ENCODE measurements at places on chromosomes 6 and 20.

DNA sequence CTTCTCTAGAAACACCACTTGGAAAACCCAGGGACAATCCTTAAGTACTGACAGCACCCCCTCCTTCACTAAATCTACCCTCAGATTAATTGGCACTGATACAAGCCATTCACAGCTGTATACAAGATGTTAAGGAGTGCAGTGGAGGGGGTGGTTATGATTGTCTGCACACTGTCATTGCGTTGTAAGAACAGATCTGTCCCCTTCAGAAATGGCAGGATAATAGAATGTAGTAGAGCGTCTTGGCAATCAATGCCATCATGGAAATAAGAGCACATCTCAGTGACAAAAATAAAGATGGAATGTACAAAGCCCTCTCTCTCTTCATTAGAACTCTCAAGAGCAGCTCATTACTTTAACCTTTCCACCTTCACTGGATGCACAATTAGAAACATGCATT is 324.9 kb upstream of the TBX18 start:
- DNase-seq, result no peak

DNA sequence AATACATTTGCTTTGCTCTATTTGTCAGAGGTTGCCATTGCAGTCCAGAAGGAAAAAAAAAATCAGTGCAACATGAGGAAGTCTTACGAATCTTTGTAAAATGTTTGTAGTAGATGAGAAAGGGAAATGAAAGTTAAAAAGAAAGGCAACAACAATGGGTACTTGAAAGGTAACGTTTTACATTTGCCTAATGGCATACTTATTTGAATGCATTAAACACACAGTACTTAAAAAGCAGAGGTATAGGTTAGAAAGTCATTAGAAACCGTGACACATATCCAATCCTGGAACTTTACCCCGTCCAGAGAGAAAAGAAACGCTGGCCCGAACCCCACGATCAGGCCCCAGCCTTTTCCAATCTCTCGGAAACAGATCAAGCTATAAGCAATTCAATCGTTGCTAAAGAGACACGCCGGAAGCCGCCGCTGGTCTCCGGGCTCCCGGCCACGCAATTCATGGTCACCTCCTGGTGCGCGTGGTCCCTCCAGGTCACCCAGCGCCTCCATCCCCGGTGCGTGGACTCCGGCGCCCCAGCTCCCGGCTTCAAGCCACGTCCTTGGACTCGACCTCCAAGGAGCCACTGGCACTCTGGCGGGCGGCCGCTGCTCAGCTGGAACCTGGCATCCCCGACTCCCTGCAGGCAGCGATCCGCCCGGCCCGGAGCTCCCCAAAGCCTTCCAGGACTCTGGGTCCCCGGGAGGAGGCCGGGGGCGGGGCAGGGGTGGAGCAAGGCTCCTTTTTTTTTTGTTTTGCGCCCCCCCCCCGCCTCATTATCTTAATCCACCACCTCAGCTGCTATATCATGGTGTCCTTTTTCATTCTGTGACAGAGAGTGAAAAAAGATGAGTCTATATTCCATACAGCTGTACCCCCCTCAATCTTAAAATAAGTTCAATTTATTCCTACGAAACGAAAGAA is at the start of gene SLC18B1:
Gene SLC18B1 (minus strand): TSS at position 687 of the 918 bp plus-strand sequence. CDS start 181 bp downstream, at position 506.
- peak; percentile 34 for DNase-seq

GRCh38 chr20:49608752-49609670 is 41.1 kb upstream of the PTGIS start:
- DNase-seq, result peak; percentile 54

DNA sequence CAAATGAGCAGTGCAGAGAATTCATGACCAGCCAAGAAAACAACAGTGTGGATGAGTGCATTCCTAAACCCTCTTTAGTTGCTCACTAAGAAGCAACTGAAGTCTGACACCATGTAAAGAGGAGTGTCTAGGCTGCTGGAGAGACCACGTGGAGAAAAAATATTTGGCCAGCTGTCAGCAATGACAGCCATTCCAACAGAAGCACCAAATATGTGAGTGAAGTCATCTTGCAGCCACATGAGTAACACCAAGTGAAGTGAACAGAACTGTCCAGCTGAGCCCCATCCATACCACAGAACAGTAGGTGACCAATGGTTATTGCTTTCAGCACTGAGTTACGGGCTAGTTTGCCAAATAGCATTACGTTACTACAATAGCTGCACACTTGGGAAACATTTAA is 89.4 kb downstream of the TBXT start:
- no peak for DNase-seq

DNA sequence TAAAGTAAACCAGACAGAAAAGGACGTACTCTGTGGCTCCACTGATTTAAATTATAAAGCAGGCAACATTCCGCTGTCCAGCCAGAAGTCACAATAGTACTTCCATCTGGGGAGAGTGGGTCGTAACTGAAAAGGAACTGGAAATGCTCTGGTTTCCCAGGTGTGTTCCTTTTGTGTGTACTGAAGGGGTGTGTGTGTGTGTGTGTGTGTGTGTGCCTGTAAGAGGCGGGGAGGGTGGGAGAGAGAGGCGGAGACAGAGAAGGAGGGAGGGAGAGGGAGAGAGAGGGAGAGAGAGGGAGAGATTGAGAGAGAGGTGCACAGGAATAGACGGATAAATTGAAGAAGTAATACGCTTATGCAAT is 178.4 kb upstream of the ZNF184 start:
- DNase-seq, result no peak

DNA sequence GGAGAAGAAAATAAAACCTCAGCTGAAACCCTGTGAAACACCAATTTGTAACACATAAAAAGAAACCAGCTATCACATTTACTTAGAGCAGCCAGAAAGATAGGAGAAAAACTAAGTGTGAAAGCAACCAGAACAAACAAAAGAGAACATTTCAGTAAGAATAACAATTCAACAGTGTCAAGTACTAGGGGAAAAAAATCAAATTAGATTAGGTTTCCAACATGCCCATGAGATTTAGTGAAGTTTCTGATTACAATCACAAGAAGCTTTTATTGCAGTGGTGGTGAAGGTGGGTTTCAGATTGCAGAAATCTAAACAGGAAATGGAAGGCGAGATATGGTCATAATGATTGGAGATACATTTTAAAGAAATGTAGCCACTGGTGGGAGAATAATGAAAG is 22.1 kb upstream of the TRDN start:
- DNase-seq, result no peak

DNA sequence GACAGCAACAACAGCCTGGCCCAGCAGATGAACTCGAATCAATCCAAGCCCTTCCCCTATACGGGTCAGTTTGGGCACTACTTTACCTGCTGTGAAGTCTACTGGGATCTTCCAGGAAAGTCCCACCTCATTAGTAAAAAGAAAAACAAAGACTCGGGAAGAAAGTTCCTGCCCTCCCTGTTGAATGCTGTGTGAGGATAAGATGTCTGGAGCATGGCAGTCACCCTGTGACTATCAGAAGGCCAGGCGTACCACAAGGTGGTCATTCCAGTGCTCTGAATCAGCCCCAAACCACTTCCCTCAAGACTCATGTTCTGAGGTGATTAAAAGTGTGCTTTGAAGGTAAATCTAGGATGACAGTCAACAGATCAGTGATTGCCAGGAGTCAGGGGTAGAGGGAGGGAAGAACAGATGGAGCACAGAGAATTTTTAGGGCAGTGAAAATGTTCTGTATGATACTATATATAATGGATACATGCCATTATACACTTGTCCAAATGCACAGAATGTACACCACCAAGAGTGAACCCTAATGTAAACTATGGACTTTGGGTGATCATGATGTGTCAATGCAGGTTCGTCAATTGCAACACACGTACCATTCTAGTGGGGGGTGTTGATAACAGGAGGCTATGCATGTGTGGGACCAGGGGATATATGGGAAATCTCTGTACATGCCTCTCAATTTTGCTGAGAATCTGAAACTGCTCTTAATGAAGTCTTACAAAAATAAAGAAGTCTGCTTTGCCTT is 14.7 kb downstream of the FKBP1A start:
- no peak for DNase-seq

DNA sequence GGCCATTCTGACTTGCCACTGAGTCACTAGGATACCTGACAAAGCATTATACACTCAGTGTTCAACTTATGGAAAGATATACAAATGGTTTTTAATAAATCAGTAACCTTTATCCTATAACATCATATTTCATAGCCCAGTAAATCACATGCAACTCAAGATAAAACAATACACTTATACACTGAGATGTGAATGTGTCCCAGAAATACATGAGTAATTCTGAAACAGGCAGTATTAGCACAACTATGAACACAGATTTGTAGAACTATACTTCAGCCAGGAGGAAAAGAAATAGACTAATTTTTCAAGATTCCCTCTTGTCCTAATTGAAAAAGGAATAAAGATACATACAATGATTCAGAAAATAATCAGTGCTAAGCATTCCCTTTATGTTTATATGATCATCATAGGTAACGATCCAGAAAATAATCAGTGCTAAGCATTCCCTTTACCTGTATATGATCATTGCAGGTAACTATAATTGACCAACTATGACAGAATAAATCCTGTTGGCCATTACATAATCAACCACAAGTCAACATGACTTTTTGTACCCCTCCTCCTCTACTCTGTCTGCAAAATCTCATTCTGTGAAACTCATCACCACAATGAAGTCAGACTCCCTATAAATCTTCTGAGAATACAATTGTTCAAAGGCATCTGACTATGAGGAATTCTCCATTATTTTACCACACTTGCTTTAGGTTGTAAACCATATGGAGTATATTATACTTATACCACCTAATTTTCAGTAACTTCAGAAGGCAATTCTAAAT is 30.3 kb downstream of the HACE1 start:
- DNase-seq, result no peak

GRCh38 chr6:137811121-137811915 is 55.7 kb upstream of the TNFAIP3 start:
- peak; percentile 65 for DNase-seq

GRCh38 chr6:21208081-21208795 is 385.3 kb upstream of the SOX4 start:
- no peak for DNase-seq

DNA sequence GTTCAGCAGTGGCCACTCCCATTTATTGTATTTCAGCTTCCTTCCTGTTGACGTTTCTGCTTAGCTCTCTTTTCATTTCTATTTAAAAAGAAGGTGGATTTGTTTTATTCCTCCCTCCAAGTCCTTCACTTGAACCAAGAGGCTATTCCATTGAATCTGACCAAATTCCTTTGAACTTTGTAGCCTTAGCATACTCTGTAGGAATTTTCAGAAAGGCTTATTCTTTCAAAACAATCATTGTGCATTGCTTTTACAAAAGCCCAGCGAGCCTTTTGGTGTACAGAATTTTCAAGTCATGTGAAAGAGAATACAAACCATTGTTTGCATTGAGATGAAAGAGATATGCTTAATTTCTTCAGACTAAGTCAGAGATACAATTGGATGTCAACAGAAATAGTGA is 151.0 kb upstream of the INSM1 start:
- no peak for DNase-seq

GRCh38 chr6:108518714-108519576 is 41.8 kb upstream of the FOXO3 start:
- no peak for DNase-seq

- DNase-seq, result no peak
Observed at GRCh38 chr6:142907544-142907943, 37.4 kb downstream of the HIVEP2 start.

- no peak for DNase-seq
Observed at GRCh38 chr6:30323806-30324205, 2.9 kb upstream of the TRIM39 start.

- no peak for DNase-seq
Observed at GRCh38 chr6:102525336-102525735, 1131.8 kb downstream of the GRIK2 start.

- DNase-seq, result no peak
Observed at GRCh38 chr20:54107600-54108325, 37.4 kb upstream of the BCAS1 start.

DNA sequence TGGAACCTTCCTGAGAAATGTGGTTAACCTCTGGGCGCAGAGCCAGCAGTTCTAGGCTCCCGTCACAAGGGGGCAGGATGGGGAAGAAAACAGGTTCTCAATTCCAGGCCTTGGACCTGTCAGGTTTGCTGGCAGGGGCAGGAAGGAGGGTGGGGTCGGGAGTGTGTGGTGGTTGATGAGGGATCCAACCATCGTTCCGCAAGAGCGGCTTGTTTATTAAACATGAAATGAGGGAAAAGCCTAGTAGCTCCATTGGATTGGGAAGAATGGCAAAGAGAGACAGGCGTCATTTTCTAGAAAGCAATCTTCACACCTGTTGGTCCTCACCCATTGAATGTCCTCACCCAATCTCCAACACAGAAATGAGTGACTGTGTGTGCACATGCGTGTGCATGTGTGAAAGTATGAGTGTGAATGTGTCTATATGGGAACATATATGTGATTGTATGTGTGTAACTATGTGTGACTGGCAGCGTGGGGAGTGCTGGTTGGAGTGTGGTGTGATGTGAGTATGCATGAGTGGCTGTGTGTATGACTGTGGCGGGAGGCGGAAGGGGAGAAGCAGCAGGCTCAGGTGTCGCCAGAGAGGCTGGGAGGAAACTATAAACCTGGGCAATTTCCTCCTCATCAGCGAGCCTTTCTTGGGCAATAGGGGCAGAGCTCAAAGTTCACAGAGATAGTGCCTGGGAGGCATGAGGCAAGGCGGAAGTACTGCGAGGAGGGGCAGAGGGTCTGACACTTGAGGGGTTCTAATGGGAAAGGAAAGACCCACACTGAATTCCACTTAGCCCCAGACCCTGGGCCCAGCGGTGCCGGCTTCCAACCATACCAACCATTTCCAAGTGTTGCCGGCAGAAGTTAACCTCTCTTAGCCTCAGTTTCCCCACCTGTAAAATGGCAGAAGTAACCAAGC is 29.6 kb downstream of the SRSF3 start:
- peak; percentile 68 for DNase-seq
